ENCODE measurements at places on chromosomes 5 and 9.

GRCh38 chr9:16883586-16883985 is 13.1 kb upstream of the BNC2 start:
- no peak for DNase-seq

- no peak for DNase-seq
Measured at GRCh38 chr5:6659941-6660684, 26.9 kb downstream of the SRD5A1 start.

- no peak for DNase-seq
Measured at GRCh38 chr9:68609901-68610415, 69.3 kb upstream of the TMEM252 start.

DNA sequence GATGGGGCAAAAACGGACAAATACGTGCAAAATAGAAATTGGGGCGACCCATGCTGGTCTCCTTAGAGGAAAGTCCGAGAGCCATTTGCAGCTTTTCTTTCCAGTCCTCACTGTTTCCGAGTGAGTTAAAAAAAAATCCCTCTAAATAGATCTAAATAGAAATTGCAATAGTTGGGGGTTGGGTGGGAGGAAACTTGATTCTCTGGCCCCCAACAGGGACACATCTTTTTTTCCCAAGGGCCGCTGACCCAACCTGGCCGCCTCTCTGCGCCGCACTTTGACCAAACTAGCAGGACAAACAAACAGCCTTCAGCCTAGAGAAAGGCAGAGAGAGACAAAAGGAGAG is 2.8 kb upstream of the NKX2-5 start:
- DNase-seq, result no peak

DNA sequence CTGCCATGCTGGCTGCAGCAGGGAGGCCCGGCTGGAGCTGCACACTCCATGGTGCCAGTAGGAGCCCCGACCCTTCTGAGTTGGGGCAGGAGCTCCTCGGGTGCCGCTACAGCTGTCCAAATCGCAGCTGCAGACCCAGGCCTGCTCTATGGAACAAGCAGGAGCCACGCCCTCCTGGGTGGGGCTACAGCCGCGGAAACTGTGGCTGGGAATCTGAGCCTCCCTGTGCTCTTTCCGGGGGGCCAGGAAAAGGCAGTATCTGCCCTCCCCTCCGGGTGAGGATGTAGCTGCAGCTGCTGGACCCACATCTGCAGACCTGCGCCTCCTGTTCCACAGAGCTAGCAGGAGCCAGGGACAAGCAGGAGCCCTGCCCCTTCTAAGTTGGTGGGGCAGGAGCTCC is 278.9 kb upstream of the ACTBL2 start:
- no peak for DNase-seq

DNA sequence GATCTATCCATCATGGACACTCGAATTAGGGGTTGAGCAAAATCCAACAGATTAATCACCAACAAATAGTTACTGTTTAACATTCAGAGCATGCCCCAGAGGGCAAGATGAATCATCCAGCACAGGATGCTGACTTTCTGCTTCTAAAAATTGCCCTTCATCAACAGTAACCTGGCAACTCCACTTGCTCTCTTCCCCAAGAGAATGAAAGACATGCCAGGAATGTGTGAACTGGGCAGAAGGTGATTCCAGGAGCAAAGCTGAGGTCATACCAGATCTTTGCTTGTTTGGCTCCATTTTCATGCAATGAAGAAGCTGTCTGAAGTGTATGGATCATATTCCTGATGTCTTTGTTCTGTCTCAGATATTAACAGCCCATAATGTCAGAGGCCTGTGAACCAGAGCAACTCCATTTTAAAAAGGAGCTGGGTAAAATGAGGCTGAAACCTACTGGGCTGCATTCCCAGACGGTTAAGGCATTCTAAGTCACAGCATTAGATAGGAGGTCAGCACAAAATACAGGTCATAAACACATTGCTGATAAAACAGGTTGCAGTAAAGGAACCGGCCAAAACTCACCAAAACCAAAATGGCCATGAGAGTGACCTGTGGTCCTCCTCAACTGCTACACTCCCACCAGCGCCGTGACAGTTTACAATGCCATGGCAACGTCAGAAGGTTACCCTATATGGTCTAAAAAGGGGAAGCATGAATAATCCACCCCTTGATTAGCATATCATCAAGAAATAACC is 2.5 kb upstream of the ZNF367 start:
- DNase-seq, result no peak

DNA sequence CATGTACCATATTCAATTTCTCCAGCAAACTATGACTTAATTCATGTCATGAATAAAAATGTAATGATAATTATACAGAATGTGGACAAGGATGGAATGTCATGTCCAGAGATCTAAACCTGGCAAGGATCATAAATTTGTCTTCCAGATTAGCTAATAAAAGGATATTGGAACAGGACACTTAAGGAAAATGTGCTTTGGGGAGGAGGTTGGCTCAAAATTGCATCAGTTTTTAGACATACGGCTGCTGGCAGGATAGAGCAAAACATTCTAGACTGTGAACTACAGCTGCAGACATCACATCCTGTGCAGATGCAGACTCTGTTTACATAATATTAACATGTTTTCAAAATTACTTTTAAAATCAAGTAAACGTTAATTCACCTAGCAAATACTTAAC is 248.4 kb downstream of the TLR4 start:
- no peak for DNase-seq

DNA sequence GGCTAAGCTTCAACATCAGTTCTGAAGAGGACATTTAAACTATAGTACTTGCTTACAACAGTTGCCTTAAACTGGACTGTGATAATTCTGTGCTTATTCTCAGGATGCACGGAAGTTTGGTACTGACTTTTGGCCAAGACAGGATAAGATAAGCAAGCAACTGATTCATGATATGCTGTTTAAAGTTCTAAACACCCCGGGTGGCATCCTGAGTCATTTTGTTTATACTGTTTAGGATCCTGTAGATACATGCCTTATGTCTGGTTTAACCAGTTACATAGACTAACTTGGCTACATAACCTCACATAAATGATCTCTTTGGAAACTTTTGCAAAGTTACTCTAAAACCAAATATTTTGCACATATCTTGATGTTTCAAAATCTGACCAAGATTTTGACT is 95.9 kb downstream of the CDH9 start:
- DNase-seq, result no peak

GRCh38 chr9:33468215-33468730 is 5.5 kb downstream of the NOL6 start:
- no peak for DNase-seq

- DNase-seq, result no peak
Measured at GRCh38 chr9:97364769-97365490, 47.0 kb upstream of the TDRD7 start.

DNA sequence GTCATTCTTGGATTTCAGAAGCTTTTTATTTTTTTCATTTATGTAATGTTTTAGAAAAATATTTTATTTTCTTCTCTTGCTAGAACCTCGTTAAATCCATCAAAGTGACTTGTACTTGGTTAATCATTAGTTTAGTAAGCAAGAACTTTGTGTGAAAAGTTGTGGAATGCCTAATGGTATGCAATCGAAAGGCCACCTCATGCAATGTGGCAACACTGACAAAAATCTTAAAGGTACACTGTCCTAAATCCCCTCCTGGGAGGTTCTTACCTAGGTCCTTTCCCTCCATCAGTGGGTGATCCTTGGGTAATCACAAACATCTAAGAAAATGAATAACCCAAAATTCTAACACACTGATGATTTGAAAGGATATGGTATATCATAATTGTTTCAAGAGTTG is 304.2 kb downstream of the DNAH5 start:
- DNase-seq, result no peak

- DNase-seq, result no peak
Measured at GRCh38 chr5:78007233-78007632, 231.1 kb upstream of the TBCA start.

- DNase-seq, result no peak
Measured at GRCh38 chr9:112777914-112778313, 27.4 kb downstream of the SNX30 start.

DNA sequence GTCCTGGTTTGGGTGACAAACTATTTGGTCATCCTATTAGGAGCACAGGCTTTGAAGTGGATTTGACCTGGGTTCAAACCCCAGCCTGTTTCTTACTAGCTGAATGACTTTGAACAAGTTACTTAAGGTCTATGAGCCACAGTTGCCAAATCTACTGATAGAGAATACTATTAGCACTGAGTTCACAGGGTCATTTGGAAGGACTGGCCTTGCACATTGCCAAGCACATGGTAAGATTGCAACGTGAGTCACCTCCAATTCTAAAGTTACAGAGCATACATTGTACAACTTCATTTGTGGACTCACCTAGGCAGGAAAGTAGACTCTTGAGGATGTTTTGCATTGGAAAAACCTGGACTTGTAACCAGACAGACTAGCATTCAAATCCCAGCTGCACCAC is 38.9 kb downstream of the MFAP3 start:
- DNase-seq, result no peak

- no peak for DNase-seq
Measured at GRCh38 chr5:147690595-147690994, 91.9 kb downstream of the JAKMIP2 start.

GRCh38 chr5:42719034-42719433 is 37.6 kb upstream of the CCDC152 start:
- no peak for DNase-seq

GRCh38 chr5:57598756-57599155 is 116.1 kb upstream of the ACTBL2 start:
- DNase-seq, result no peak

DNA sequence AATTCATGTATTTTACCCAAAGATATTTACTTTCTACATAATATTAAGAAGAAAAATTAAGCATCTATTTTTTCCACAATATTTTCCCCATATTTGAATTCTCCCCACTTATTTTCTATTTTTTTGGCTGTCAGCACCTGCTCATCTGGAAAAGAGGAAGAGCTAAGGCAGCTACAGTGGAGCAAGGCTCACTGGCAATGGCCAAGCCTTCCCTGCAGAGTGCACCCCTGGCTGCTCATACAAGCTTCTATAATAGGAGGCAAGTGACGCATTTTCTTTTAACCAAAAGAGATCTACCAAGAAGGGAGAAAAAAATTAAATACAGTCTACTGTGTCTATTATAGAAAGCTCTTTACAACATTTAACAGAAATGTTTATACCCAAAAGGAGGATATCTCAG is 72.5 kb downstream of the AUH start:
- DNase-seq, result no peak

DNA sequence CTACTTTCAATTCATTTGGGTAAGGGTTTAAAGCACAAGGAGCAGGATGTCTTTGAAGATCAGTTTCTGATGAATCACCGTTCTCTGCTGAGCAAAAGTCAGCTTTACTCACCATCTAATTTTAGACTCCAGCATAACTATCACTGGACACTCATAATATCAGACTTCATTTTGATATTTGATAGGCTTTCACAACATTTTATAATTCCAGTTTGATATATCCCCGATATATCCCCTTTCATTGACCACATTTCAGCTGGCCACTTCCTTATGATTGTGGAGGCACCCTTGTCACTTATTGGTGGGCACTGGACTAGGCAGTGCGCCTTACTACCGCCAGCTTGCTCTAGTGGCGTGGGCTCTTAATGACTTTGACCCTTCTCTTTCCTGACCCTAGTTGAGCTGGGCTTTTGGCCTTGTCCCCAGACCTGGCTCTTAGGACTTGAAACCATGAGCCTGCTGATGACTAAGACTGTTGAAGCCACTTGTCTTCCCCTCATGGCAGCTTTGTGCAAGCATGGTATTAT is 46.8 kb downstream of the CYSTM1 start:
- no peak for DNase-seq

DNA sequence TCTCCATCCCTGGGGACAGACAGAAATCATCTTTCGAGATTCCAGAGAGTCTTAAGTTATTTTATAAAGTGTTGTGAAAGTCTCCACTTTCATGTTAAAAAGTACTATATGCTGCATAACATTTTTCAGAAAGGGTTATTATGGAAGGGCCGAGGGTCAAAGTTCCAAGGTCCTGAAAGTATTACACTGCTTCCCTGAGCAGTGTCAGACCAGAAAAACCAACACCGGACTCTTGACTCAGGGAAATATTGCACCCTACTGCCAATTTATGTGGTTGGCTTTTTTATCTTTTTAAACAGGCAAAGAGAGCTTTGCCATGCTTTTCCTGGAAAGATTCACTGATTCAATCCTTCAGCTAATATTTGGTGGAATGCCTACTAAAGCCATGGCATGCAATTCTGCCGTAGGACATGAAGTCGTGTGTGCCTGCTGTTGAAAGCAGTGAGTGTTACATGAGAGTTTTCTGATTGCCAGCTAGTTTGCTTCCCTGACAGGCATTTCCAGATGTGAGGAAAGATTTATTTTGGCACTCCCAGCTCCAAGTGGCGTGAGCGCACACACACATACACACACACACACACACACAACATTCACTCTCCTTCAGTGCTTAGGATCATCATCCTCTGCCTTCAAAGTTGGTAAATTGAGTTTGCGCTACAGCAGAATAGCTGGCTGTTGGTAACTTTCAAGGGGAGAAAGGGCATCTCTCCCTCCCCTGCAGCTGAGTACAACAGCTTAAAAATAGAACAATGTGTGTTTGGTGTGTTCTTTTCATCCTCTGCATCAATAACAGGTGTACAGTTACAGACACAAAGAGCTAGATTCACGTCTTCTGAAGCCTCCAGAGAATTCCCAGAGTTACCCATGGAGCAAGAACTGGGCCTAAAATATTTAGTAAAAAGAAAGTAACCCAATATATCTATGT is 45.6 kb downstream of the SLC1A3 start:
- DNase-seq, result no peak

- no peak for DNase-seq
Measured at GRCh38 chr9:5820425-5820824, 12.5 kb downstream of the ERMP1 start.

DNA sequence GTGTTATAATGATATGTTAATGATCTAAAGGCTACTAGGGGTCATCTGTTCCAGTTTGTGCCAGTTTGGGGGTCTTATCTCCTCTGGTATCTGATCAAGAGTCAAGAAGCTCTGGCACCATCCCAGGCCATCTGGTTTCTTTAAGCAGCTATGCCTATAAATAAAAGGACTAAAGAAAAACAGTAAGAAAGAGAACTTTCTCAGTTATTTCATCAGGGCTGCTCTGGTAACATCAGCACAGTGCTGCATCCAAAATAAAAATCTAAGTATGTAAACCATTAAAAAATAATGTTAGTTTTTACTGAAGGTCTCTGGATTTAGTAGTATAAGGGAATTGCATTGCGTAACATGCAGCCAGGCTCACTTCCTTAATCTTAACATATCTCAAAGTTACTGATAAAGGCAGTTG is 185.0 kb downstream of the NR2F1-AS1 start:
- DNase-seq, result no peak

DNA sequence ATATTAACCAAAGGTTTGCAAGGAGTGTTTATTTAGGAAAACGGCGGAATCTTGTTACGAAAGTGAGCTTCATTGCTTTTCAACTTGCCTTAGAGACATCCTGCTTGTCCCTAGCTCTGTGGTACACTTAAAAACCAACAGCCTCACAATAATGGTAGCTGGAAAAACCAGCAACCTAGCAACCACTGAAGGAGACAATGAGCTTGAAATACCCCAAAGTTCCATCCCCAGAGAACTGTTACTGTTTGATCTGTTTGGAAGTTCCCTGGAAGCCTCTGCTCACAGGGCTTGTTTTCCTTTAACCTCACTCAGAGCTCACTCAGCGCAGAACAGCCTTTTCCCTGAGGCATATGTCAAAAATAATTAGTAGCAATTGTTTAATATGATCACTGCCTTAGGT is 43.2 kb downstream of the SH3TC2 start:
- DNase-seq, result no peak

- no peak for DNase-seq
Measured at GRCh38 chr9:16848179-16848578, 22.3 kb downstream of the BNC2 start.

All from stimulated activated CD8-positive, alpha-beta memory T cell treated with anti-CD3 and anti-CD28 coated beads, Interleukin-7, amount 100 ng/mL, for 4 hours (primary cell).